ENCODE measurements at places on chromosomes 13 and 19. TPM values are rescaled to one million over a fixed set of nuclear protein-coding genes. Genes with fewer than 3 reads are reported as not detected.

The ATP4B gene
- total RNA-seq = not detected

DNA sequence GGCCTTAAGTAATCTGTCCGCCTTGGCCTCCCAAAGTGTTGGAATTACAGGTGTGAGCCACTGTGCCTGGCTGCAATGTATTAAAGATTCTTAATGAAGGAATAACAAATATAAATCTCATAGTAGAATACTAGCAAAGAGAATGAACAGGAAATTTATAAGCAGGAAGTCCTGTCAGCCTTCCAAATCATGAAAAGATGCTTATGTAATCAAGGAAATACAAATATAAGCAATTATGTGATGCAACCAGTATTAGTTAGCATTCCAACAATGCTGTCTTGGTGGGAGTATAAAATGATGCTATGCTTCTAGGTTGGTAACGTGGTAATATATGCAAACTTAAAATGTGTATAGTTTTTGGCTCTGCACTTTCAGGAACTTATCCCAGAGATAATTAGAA lies 133.8 kb downstream of the PDS5B start:
- no peak for DNase-seq

The ATF5 gene
- 20.0 TPM for total RNA-seq

DNA sequence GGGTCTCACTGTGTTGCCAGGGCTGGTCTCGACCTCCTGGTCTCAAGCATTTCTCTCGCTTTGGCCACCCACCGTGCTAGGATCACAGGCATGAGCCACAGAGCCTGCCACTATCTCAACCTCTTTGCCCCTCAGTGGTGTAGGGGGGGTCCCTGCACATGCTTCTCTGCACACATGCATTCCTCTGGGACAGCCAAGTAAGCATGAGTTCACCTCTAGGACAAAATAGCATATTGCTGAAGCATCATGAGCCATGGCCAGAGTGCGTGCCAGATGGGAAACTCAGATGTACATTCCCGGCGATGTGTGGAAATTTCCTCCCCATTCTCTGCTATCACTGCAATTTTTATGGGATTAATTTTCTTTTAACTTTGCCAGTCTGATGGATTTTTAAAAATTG lies 23.1 kb downstream of the CHAF1A start:
- DNase-seq = no peak

- no peak for DNase-seq
These were observed 216.0 kb upstream of the SLITRK1 start for GRCh38 chr13:84098273-84098672.

DNA sequence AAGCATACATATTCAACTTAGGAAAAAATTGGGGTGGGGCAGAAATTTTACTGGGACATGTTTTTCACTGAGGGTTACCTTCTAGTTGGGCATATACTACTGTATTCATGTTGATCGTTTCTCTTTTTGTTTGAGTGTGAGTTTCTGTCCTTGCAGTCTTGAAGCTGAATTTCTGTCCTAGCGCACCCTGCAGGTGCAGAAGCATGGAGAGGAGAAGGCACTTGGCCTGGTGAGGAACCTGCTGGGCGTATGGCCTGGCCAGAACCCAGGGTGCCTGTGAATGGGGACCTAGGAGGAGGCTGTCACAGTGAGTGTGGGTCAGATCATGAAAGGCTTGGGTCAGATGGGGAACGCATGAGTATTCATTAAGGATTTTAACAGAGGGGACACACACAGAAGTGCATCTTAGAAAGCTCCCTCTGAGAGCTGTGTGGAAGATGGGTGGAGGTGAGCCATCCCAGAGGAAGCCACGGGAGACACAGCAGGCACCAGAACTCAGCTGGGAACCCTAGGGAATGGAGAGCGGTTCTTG lies 36.8 kb downstream of the SERP2 start:
- DNase-seq = no peak

The C13orf42 gene
- not detected for total RNA-seq

- DNase-seq = no peak
These were observed 8.6 kb upstream of the ZNF283 start for GRCh38 chr19:43818500-43818899.

GRCh38 chr13:111620166-111620565 lies 299.7 kb downstream of the TEX29 start:
- DNase-seq = no peak

DNA sequence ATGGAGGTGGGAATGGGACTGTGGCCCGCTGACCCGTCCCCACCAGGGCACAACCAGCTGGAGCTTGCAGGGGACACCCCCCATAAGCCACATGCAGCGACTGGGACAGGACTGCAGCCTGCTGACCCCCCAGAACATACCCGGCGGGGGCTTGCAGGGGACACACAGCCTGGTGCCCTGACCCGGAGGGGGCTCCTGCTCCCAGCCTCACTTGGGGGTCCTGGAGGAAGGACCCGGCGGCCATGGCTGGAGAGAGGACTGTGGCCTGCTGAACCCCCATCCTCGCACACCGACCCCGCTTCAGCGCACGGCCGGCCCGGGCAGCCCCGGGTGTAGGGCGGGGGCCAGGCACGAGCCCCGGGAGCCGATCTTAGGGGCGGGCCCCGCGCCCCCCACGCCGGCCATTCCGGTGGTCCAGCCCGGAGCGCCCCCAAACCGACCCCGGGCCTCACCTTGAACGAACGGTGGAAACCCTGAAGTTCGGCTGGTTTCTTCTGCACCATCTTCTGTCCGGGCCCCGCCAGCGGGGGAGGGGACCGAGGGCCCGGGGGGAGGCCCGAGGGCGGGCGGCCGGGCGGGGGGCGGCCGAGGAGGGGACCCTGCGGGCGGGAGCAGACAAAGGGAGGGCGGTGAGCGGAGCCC lies 574 bp downstream of the MKNK2 start:
- no peak for DNase-seq

DNA sequence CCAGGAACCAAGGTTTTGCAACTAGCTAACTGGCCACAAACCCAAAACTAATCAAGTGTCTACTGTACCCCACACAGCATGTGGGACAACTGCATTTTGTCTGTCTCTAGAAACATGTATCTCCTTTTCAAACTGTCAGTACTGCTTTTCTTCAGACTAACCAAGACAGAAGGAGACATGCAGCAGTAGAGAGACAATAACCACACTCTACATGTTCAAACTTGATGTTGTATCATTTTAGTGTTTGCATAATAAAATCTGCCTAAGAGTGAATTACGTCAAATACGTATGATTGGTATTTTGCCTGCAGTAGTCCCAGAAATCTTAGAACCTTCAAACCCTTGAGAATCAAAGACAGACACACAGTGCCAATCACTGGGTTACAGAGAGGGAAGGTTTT lies 22.0 kb upstream of the FREM2 start:
- DNase-seq = no peak

GRCh38 chr19:2084993-2085720 lies 11.0 kb downstream of the MOB3A start:
- DNase-seq = peak; percentile 61

GRCh38 chr13:46176756-46177155 lies 5.2 kb downstream of the LCP1 start:
- no peak for DNase-seq

- no peak for DNase-seq
These were observed 46.3 kb downstream of the IRS2 start for GRCh38 chr13:109740121-109740520.

DNA sequence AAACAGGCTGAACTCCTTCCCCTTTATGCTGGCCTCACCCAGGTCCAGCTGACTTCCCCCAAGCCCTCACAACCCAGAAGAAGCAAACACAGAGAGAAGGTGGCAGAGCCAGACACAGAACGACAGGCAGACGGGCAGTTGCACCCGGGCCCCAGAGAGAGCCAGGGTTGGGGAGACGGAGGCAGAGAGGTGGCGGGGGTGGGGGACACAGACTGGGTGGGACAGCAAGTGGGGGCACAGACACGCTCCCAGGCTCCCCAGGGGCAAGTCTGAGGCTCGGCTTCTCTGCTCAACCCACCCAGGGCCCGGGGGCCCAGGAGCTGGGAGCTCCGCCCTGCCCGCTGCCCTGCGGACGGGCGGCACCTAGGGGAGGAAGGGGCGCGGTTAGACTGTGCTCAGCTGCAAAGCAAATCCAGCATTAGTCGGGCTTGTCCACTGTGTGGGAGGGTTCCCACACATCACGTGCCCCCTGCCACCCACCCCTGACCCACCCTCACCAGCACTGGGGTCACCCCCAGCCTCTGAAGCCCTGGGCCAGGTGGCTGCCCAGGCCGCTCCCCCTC lies 31.3 kb upstream of the ASF1B start:
- no peak for DNase-seq

DNA sequence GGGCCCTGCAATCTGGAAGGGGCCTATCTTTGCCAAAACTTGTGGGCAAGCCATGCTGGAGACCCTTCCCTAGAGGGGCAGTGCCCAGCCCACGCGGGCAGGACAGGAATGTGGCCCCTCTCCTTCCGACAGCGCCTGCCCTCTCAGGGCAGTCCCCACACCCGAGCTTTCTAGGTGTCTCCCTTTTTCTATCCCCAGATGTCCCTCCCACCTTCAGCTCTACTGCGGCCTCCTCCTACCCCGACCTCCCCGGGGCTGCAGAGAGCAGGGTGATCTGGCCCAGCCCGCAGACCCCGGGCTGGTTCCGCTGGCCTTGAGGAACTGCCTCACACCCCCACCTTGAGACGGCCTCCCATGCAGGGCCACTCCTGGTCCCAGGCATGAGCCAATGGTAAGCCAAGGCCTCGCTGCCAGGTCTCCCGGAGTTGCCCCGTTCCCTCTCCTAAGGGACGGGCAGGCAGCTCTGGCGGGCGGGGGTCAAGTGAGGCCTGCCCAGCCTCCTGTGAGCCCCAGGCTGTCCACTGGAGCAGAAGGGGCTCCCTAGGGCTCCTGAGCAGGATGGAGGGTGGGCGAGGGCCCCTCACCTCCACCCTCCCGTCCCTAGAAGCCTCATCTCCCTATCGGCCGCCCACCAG lies 39.7 kb downstream of the KLF2 start:
- DNase-seq = no peak

DNA sequence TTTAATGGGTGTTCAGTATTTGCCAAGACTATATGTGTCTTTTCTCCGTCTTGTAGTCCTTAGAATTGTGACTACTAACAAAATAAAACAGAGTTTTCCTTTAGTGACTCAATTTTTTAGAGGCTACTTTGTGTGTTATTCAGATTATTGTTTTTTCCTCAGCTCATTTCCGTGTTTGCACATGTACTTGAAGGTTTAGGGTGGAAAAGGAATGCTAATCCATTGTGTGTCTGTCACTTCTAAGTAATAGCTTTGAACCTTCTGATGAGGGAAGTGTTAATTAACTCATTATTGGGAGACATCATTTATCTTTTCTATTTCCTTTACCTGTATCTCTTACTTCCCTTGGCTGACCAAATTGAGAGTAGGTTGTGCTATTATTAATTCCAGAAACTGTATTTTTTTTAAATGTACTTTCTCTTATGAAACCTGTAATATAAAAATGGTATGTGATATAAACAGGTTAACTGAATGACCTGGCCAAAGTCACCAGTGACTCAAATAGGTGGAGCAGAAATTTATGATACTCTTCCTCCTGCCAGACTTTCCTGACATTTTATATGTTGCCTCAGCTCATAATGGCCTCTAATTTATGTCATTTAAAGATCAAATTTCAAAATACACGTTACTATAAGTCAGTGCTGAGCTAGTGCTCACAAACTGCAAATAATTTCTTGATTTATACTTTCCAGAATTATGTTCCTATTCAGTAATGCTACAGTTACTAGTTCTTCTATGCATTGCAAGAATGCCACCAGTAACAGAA lies 88.8 kb downstream of the LMO7 start:
- no peak for DNase-seq

DNA sequence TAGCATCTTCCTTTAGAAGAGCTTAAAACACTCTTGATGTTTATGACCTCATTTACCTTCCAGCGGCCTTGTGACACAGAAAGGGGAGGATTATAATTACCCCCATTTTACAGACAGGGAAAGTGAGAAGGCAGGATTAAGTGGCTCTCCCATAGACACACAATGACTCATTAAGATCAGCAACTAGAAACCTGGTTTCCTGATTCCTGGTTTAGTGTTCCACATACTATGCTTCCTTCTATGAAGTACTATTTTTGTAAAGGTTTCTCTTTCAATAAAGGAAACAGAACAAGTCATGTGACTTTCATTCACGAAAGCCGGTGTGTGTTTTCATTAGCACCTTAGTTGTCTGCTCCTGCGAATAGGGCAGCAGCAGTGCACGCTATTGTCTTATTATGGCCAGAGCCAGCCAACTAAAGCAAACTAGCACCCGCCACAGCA lies 8.3 kb downstream of the IRS2 start:
- no peak for DNase-seq

DNA sequence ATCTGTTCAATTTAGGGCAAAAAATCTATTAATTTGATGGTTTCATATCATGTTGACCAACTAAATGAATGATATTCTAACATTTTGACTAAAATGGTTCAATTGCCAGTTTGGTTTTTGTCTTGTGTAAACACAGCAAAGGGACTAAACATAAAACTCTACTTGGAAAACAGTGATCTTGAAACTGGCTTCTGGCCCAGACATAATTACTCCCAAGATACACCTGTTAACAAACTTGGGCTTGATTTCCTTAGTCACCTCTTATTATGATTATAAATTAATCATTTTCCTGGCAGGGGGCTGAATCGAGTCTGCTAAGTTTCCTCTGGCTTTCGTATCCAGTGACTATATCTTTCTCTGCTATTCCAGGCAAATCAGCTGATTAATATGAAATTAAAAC lies 78.0 kb upstream of the OXGR1 start:
- DNase-seq = no peak

DNA sequence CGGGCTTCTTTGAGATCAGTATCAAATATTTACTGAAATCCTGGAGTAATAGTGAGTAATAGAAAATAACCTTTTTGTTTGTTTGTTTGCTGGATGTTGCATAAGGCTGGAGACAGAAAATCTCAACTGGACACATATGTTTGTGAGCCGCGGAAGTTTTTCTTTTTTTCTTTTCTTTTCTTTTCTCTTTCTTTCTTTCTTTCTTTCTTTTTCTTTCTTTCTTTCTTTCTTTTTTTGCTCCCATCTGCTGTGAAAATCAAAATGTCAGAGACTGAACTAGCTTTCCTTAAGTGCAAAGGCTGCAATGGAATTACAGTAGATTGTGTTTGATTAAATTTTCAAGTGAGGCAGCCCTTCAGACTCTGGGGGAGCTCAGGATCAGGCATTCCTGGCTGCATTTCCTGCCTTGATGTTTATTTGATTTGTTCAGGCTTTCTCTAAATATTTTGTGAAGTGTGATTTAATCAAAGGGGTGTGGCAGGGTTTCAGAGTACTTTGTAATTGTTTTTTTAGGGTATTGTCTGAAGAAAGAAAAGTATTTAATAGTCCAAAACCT lies 319 bp downstream of the FRY start:
- no peak for DNase-seq

The PSG11 gene
- not detected for total RNA-seq

GRCh38 chr19:36417752-36418286 lies 625 bp downstream of the ZFP82 start:
- no peak for DNase-seq

DNA sequence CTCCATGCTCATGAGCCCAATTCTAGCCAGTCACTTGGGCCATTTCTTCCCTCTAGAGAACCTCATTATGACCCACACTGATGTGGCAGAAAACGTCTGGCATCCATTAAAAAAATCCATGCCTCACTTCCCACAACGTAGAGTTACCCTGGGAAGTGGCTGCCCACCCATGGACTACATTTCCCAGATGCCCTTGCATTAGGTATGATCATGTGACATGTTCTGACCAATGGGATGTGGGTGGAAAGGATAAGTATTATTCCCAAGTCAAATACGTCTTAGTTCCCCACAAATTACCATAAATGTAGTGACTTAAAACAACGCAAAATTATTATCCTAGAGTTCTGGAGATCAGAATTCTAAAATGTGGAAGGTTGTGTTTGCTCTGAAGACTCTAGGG lies 47.9 kb upstream of the ZNRF4 start:
- no peak for DNase-seq

The KRTDAP gene
- not detected for total RNA-seq

The RXFP2 gene
- total RNA-seq = not detected

The SLC46A3 gene
- total RNA-seq = 29.7 TPM

All from breast epithelium (tissue), 4 donors.